ENCODE measurements at places on chromosomes 12 and 14.
A peak's percentile ranks its signal among the peaks of the same experiment; 100 is the strongest.

DNA sequence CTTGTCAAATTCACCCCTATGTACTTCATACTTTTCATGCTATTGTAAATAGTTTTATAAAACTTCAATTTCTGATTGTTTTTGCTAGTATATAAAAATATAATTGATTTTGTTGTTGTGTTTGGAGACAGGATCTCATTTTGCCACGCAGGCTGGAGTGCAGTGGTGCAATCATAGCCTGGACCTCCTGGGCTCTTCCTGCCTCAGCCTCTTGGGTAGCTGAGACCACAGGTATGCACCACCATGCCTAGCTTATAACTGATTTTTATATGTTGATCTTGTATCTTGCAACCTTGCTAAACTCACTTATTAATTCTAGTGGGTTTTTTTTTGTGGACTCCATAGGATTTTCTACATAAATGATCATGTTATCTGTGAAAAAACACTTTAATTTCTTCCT is 23.5 kb downstream of the ATP5MC2 start:
- DNase-seq = no peak

DNA sequence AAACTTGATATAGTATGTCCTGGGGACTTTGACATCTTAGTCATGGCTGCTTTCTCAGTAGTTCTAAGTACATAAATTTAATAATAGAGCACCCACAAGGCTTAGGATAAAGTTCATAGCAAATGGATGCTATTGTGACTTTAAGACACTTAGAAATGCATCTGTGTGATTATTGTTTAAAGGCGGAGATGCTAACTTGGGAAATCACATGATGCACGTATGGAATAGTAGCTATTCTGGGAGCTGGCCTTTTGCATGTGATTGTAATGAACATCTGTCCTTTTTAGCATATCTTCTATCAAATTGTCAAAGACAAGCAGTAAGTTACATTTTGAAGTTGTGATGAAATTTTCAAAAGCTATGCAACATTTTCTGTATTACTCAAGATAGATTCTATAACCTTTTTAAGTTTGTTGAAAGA is 46.7 kb upstream of the ATP2A2 start:
- DNase-seq = peak; percentile 32

GRCh38 chr14:94401083-94401482 is 12.7 kb upstream of the SERPINA1 start:
- DNase-seq = no peak

GRCh38 chr12:1540690-1541089 is 53.7 kb downstream of the FBXL14 start:
- DNase-seq = no peak

DNA sequence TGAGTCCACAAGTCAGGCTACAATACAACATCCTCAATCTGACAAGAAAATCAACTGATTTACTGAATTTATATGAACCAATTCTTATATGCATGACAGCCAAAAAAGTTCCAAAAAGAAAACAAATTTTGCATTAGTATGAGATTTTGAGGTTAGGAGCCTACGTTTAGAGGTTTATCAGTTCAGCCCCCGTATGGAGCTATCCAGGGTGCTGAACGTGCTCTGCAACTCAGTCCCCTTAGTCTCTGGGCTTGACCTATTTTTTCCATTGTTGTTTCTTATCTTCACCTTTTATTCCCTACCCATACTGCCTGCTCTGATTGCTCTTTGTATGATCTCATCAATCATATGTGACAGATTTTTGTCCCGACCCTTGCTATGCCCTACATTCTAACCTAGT is 693.0 kb downstream of the NRXN3 start:
- DNase-seq = peak; percentile 13

DNA sequence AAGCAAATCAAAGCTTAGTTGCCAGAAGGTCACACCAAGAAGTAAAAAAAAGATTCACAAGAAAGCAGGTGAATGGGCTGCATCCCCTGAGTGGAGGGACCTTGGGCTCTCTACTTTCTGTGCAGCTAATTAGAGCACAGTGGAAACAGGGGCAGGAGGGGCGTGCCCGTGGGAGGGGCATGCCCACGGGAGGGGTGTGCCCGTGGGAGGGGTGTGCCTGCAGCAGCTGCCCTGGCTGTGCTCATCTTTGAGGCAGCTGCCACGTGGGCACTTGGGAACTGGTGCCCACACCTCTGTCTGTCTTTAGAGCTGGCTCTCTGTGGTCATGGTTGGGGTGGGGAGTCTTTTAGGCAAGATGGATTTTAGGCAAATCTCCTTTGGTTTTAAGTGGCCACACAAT is 60.0 kb downstream of the EML1 start:
- no peak for DNase-seq

DNA sequence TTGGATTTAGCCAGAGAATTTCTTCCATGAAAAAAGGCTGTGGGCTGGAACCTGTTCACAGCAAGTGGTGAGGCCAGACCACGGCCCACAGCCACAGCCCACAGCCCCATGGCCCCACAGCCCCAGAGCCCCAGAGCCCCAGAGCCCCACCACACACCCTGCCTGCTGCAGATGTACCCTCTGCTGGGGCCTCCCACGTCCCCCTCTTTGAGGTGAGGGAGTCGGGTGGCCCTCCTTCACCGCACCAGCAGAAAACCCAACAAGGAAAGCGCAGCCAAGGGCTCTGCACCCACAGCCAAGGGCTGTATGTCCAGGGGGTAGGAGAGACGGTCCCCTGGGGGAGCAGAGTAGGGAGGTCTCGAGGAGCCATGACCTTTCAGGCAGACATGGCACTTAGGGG is 327.5 kb upstream of the DIO3 start:
- DNase-seq = no peak

- DNase-seq = no peak
These were observed 47.3 kb downstream of the PRKAB1 start for GRCh38 chr12:119715268-119715620.

DNA sequence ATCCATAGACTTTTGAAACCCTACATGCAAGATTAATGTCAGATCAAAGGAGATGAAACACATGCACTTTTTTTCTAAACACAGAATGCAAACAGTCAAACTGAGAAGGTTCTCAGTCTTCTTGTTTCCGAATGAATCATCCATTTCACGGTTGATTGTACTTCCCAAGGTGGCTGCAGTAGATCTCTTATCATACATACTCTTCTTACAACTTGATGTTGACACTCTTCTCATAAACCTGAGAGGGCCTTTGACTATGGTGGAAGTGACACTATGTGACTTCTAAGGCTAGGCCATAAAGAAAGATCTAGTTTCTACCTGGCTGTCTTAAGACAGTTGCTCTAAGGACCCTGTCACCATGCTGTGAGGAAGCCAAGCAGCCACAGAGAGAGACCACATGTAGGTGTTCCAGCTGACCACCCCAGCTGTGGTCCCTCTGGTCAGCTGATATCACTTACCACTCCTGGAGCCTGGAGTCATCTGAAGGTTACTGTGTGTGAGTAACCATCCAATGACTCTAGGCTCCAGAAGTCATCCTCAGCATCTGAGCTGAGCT is 67.2 kb upstream of the HMGA2 start:
- DNase-seq = no peak
